Right lung (tissue), 10 donors: ENCODE measurements at places on chromosomes 3 and 15. TPM values are rescaled to one million over a fixed set of nuclear protein-coding genes. Genes with fewer than 3 reads are reported as not detected.
A peak's percentile ranks its signal among the peaks of the same experiment; 100 is the strongest.

DNA sequence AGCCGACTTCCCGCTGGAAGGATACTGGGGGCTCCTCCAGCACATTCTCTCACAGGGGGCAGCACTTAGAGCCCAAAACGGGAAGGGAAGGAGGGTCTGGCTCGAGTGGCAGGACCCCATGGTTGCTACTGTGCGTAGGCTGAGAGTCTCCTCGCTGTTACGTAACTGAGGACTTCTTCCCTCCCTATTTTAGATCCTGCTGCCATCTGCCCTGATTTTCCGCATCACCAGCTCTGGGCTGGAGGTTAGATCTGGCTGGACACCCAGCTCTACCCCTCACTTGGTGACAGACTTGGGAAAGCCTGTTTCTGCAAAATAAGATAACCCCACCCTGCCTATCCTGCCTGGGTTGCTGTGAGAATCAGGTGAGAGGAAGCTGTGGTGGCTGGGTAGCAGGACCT lies 47.7 kb downstream of the BDH1 start:
- DNase-seq: no peak

DNA sequence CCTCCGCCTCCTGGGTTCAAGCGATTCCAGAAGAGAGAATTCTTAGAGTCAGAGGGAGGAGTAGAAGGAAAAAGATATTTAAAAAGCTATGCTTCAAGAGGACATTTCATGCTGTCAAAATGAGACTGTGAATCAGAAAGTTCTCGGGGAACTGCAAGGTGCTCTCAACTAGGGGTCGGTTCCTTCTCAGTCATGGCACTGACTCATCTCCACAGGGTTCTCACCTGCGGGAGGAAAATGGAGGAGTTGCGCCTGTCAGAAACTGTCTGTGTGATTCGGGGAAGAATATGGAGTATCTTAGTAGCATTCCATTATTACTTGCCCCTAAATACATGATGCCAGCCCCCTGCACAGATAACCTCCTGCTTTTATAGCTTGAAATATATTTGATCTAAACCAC lies 47.4 kb downstream of the APH1B start:
- DNase-seq: no peak

GRCh38 chr15:33700695-33701303 lies 267.5 kb upstream of the CHRM5 start:
- peak; percentile 72 for DNase-seq

DNA sequence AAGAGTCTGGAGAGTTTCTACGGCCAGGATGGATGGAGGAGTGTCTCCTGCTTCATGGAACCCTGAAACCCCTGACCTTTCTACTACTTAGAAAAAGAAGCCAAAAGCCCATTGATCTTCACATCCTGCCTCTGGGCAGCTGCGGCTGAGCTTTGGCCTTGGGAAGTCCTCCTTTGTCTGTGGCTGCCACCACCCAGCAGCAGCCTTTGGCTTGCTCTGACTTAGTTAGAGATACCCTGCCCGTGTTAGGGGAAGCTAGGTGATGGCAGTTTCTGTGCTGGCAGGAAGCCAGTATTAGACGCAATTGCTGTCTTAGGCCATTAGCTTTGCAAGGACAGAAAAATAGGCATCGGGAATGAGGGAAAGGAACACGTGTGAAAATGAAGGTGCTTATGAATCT lies 18.8 kb downstream of the APH1B start:
- DNase-seq: no peak

DNA sequence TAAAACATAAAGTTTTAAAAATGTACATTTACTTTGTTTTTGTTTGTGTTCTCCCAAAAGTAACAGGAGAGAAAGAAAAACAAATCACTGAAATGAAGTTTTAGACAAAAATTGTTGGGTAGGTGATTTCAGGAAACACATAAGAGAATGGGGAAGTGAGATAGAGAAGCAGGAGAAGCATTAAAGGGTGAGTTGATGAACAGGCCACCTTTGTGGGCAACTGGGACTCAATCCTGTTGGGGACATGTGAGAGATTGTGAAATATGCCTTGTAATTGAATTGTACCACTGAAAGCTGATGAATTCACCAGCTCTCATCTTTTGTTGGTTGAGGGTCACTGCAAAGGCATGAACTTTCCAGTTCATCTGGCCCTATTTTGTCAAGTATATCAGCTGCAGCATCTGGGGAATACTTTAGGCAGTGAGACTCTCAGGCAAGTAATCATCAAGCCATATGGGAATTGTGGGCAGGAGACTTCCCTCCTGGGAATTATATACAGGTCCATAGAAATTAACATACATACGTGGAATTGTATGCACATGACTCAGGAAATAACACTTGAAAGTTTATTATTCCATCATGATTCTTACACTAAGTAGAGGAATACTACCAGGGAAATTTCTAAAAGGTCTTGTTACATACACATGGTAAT lies 181.0 kb downstream of the ZBBX start:
- DNase-seq: no peak

Gene ATOSA
- polyA plus RNA-seq: 39.9 TPM

Gene FILIP1L
- polyA plus RNA-seq: 11.3 TPM

Gene ZNF620
- polyA plus RNA-seq: 9.5 TPM

Gene ZIC1
- polyA plus RNA-seq: not detected

Gene NEK10
- 6.2 TPM for polyA plus RNA-seq
